ENCODE measurements at places on chromosomes 7 and 10. TPM values are rescaled to one million over a fixed set of nuclear protein-coding genes. Genes with fewer than 3 reads are reported as not detected.

GIMAP1 gene
- 6.8 TPM for total RNA-seq

DOCK1 gene
- total RNA-seq: 55.8 TPM

COL26A1 gene
- not detected for total RNA-seq

LIPN gene
- 0.33 TPM for total RNA-seq

CCDC172 gene
- not detected for total RNA-seq

DNA sequence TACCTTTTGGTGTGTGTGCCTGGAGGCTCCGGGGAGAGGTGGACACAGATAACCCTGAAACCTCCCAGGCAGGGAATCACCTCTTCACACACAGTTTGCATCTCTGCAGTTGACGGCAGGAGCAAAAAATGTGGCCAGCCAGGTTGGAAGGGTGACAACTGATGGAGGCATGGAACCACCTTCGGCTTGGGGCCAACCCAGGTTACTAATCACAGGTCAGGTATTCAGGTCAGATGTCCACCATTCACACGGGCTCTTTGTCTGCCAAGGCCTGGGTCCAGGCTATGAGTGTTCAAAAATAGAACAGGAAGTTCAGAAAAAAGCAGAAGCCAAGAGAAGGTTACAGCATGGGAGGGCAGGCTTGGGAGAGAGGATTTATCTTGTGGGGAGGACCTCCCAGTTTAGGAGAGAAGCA is 137.2 kb upstream of the EFCAB10 start:
- no peaks in the 10 kb centered on the region for H3K36me3 ChIP-seq
- DNase-seq: no peak
- no peak overlapping the region for H3K27ac ChIP-seq

GRCh38 chr10:122276611-122277208 is 5.6 kb downstream of the BTBD16 start:
- no peak for DNase-seq
- no peaks in the 10 kb centered on the region for H3K4me1 ChIP-seq
- no peaks in the 10 kb centered on the region for H3K27me3 ChIP-seq
- H3K27ac ChIP-seq: no peak overlapping the region

DNA sequence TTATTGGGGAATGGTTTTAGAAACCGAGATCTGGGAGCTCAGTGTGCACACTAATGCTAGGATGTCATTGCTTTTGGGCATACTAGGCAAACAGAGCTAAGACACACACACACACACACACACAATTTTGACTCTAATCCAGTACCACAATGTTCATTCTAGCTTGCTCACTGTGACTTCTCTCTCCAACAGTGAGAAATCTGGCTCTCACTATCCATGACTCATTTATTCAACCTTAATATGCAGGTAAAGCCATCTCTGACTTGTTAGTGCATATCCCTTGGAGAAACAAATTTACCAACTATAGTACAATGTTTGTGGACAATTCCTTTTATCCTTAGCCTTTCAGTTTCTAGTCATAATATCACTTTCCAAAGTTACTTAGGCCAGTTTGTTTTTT is 5.9 kb upstream of the BMS1 start:
- H3K27ac ChIP-seq: no peak overlapping the region
- peaks cover 3% of the 10 kb centered on the region for H3K4me1 ChIP-seq
- H3K27me3 ChIP-seq: peaks cover 4% of the 10 kb centered on the region
- H3K4me3 ChIP-seq: no peak overlapping the region
- no peak for DNase-seq

- H3K4me1 ChIP-seq: no peaks in the 10 kb centered on the region
- DNase-seq: no peak
These were observed 38.0 kb downstream of the LIMK1 start for GRCh38 chr7:74121401-74122249.

- H3K27ac ChIP-seq: peak overlapping the region; percentile 65
- peaks cover 6% of the 10 kb centered on the region for H3K4me1 ChIP-seq
- peak overlapping the region; percentile 42 for H3K4me3 ChIP-seq
- no peaks in the 10 kb centered on the region for H3K27me3 ChIP-seq
- H3K36me3 ChIP-seq: no peaks in the 10 kb centered on the region
These were observed 250.0 kb upstream of the KLF6 start for GRCh38 chr10:4034907-4035598.

DNA sequence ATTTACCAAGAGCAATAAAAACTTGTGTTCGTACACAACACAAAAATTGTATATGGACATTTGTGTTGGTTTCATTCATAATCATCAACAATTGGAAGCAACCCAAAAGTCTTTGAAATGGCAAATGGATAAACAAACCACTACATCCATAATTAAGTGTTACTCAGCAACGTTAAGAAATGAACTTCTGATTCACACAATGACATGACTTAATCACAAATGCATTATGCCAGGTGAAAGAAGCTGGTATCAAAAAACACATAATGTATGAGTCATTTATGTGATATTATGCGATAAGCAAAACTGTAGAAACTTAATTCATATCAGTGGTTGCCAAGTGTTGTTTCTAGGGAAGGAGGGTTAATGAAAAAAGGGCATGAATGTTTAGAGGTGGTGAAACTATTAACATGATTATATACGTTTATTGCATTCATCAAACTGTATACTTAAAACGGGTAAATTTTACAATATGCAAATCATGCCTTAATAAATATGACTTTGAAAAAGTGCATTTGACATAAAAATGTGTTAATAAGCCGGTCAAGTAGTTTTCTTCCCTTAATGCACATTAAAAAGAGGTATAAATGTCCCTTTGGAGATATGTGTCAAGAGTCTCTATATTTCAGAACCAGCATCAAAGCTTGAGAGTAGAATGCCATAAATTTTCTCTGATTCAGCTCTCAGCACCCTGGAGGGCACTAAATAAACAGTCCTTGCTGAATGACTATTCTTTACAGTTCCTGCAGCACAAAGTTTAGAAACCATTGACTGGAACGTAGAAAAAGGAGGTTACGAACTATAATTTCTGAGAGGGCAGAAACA is 84.8 kb upstream of the GRM3 start:
- no peaks in the 10 kb centered on the region for H3K27me3 ChIP-seq
- H3K36me3 ChIP-seq: no peaks in the 10 kb centered on the region
- no peak for DNase-seq
- no peak overlapping the region for H3K27ac ChIP-seq
- no peaks in the 10 kb centered on the region for H3K4me1 ChIP-seq

DNA sequence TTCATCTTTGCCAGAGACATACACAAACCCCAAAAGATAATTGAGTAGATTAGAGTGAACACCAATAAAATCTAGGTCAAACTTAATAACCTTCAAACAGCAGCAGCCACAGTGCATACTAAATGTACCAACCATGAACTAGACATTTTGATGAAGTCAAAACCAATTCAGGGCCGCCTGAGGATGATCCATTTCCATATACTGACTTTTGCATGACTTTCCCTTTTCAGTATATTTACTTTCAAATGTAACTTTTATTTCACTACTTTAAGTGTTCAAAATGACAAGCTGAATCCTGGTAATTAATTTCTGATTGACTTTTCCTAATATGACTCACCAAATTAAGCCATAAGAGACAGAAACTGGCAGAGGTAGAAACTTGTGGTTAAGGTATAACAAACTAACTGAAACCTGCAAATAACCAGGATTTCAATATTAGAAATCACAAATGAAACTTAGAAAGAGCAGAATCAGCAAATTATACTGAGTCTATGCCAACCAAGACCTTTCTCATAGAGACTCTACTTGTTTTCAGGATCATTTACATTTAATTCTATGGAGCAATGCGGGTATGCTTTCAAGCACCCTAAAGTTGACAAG is 171.9 kb upstream of the LRRN3 start:
- H3K4me1 ChIP-seq: peaks cover 31% of the 10 kb centered on the region
- no peak overlapping the region for H3K4me3 ChIP-seq
- no peak for DNase-seq
- no peak overlapping the region for H3K27ac ChIP-seq

DNA sequence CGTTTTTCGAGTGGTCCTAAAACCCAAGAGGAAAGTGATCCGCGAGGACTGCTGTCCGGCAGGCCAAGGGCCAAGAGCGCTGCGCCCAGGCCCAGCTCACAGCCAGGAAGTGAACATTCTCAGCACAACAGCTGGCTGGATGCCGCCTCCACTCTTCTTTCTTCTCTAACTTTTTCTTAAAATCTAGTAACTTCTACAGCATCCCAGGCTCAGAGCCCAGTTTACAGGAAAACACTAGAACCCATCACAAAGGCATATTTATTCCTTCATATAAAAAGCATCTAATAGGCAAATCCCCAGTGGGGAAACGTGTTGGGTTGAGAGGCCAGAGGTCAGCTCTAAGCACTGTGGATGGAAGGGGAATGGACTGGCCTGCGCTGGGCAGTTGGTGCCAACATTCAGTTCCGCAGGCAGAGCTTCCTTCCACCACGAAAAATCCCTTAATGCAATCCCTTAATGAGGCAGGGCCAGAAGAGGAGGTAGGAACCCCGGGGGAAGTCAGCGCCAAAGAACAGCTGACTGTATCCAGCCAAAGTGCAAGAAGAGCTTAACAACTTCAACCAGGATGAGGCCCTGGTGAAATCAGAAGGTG is 74.8 kb downstream of the ZRANB1 start:
- no peak overlapping the region for H3K4me3 ChIP-seq
- no peaks in the 10 kb centered on the region for H3K27me3 ChIP-seq
- no peak for DNase-seq
- H3K4me1 ChIP-seq: peaks cover 85% of the 10 kb centered on the region

DNA sequence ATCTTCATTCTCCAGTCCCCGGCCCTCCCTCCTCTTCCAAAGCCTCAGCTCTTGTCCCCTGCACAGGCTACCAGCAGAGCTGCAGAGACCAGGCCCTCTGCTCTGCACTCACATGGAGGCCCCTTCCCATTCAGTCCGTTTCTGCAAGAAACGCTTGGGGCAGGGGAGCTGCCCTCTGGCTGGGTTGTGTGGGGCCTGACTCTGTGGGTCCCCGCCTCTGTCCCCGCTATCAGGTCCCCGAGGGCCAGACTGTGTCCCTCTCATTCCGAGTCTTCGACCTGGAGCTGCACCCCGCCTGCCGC is 1.5 kb downstream of the PCOLCE start:
- peaks cover 20% of the 10 kb centered on the region for H3K4me1 ChIP-seq
- peak overlapping the region; percentile 90 for H3K4me3 ChIP-seq
- no peaks in the 10 kb centered on the region for H3K36me3 ChIP-seq
- no peaks in the 10 kb centered on the region for H3K27me3 ChIP-seq
- peak overlapping the region; percentile 85 for H3K27ac ChIP-seq
- no peak for DNase-seq

GRCh38 chr10:78319371-78319770 is 285.7 kb downstream of the RPS24 start:
- H3K27me3 ChIP-seq: no peaks in the 10 kb centered on the region
- H3K4me1 ChIP-seq: peaks cover 14% of the 10 kb centered on the region
- peak; percentile 70 for DNase-seq
- no peak overlapping the region for H3K4me3 ChIP-seq
- no peaks in the 10 kb centered on the region for H3K36me3 ChIP-seq

- H3K27me3 ChIP-seq: no peaks in the 10 kb centered on the region
- H3K36me3 ChIP-seq: no peaks in the 10 kb centered on the region
- no peak overlapping the region for H3K4me3 ChIP-seq
- H3K4me1 ChIP-seq: peaks cover 74% of the 10 kb centered on the region
- no peak for DNase-seq
These were observed 90.1 kb downstream of the FAM53B start for GRCh38 chr10:124653811-124654651.

- no peak for DNase-seq
These were observed 33.1 kb downstream of the HBP1 start for GRCh38 chr7:107201795-107202450.

- no peak overlapping the region for H3K27ac ChIP-seq
- H3K36me3 ChIP-seq: no peaks in the 10 kb centered on the region
- no peak for DNase-seq
- no peaks in the 10 kb centered on the region for H3K27me3 ChIP-seq
- no peak overlapping the region for H3K4me3 ChIP-seq
- H3K4me1 ChIP-seq: no peaks in the 10 kb centered on the region
These were observed 49.6 kb upstream of the PDE1C start for GRCh38 chr7:32119790-32120196.

GRCh38 chr7:148770004-148770403 is 71.3 kb downstream of the CUL1 start:
- H3K4me3 ChIP-seq: no peak overlapping the region
- DNase-seq: no peak
- H3K27me3 ChIP-seq: no peaks in the 10 kb centered on the region
- no peak overlapping the region for H3K27ac ChIP-seq
- peaks cover 89% of the 10 kb centered on the region for H3K36me3 ChIP-seq
- H3K4me1 ChIP-seq: no peaks in the 10 kb centered on the region

- no peak overlapping the region for H3K4me3 ChIP-seq
- no peak for DNase-seq
- H3K4me1 ChIP-seq: peaks cover 12% of the 10 kb centered on the region
- H3K36me3 ChIP-seq: no peaks in the 10 kb centered on the region
These were observed 12.5 kb upstream of the IL2RA start for GRCh38 chr10:6074489-6075301.

DNA sequence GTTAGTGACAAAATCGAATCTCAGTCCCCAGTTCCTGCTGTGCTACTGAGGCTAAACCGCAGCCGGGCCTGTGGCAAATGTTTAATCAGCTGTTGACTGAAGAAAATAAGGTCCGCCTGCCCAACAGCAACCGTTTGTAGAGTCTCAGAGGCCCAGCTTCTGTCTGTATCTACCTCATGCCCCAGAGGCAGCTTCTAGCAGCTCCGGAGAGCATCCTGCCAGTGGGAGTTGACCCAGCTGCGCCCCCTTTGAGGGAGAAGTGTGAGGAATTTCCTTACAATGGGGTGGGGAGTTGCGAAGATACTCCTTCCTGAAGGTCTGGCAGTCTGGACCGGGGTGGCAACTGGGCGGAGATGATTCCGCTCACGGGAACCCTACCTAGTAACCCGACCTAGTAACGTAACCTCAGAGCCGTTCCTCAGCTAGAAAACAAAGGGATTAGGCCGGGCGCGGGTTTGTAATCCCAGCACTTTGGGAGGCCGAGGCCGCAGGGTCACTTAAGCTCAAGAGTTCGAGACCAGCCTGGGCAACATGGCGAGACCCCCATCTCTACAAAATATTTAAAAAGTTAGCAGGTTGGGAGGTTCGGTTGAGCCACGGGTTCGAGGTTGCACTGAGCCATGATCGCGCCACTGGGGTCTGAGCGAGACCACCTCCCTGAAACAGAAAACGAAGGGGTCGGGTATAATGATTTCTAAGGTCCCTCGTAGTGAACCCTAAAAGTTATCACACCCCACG is 846 bp upstream of the ZNF775 start:
- peak overlapping the region; percentile 91 for H3K27ac ChIP-seq
- DNase-seq: peak; percentile 92
- H3K4me1 ChIP-seq: peaks cover 47% of the 10 kb centered on the region

GRCh38 chr10:14723052-14723689 is 51.5 kb downstream of the FAM107B start:
- H3K27ac ChIP-seq: no peak overlapping the region
- no peaks in the 10 kb centered on the region for H3K27me3 ChIP-seq
- no peak overlapping the region for H3K4me3 ChIP-seq

DNA sequence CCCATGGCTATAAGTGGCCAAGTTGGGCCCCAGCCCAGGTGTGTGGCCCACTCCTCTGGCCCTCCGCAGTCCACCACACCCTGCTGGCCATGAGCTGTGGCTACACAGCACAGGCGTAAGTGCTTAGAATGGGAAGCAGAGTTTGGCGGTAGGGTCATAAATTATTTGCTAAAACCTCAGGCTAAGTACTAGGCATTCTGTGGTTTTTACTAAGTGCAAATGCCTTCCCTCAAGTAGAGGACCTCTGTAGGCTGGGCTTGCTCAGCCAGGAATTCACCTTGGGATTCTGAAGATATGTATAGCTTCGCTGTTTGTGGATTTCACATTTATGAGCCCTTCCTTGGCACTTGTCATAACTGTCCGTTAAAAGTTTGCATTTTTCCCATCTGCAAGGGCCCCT is 44.8 kb upstream of the LOXL4 start:
- no peak overlapping the region for H3K27ac ChIP-seq
- DNase-seq: no peak
- no peak overlapping the region for H3K4me3 ChIP-seq
- peaks cover 19% of the 10 kb centered on the region for H3K4me1 ChIP-seq
- no peaks in the 10 kb centered on the region for H3K27me3 ChIP-seq
- H3K36me3 ChIP-seq: no peaks in the 10 kb centered on the region
